ENCODE measurements at places on chromosomes 5 and 9. TPM values are rescaled to one million over a fixed set of nuclear protein-coding genes. Genes with fewer than 3 reads are reported as not detected.

CTXN3 gene
- total RNA-seq, result not detected

HMCN2 gene
- total RNA-seq, result under 0.01 TPM

APC gene
- total RNA-seq, result 80.3 TPM

NME5 gene
- total RNA-seq, result 2.6 TPM

All from smooth muscle cell of trachea (primary cell).